ENCODE measurements at places on chromosomes 5 and 9.

DNA sequence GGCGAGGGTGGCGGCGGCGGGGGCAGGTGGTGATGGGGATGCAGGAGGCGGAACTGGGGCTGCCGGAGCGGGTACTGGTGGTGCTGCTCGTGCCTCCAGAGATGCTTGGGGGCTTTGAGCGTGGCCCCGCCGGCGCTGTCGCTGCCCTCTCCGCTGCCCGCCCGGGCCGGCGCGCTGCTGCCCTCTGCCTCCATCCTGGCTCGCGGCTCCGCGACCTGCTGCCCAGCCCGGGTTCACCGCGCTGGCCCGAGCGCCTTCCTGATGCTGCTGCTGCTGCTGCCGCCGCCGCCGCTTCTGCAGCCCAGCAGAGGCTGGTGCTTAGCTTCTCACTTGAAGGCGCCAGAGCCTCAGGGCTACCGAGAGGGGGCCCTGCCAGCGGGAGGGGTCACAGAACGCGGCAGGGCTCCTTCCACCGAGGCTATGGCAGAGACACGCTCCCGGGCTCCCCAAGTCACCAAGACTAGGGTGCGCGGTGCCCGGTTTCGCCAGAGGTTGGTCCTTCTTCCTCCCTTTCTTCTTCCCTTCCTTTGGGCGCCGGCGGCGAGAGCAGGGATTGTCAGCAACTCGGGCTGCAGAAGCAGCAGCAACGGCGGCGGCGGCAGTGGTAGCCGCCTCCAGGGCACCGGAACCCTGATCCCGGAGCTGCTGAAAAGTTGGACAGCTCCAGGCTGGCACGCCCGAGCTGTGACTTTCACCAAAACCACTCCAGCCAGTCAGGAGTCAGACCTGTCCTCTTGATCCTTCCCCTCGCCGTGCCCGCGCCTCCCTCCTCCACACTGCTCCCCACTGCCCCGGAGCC lies at the start of gene PDE4D:
Gene PDE4D (minus strand): TSS at position 298 of the 799 bp plus-strand sequence.
- peak; percentile 70 for DNase-seq

- DNase-seq = no peak
Observed at GRCh38 chr5:149694007-149694406, 36.1 kb upstream of the PPARGC1B start.

DNA sequence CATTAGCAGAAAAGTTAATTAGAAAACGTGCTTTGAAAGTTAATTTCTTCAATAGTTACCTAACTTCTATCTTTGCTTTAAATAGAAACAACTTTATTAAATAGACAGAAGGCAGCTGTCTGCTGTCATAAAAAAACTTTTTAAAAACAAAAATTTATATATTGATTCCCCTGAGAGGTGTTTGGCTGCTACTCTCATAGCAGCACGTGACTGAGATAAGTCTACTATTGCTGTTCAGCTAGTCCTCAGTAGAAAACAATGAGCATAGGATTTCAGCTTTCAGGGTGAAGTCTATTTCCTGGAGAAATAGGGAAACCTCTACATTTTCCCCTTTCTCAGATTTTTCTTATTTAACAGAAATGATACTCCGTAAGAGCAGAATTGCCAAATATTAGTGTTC lies 135.0 kb upstream of the FBN2 start:
- no peak for DNase-seq

DNA sequence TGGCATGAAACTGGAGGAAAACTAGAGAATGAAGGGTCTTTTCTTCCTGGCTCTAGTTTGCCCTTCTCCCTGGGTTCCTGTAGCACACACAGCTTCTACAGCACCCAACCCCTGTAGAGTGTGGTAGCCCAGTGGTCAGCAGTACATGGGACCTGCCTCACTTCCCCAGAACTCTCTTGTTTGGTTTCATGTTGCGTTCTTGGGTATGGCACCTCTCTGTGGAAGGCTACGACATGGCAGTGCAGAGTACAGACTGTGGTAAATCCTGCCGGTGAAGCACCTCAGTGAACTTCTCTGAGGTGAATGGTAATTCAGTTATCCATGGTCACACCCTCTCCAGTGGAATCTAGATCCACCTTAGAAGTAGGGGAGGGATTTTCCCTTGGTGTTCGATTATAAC lies 105.5 kb downstream of the TLR4 start:
- DNase-seq = no peak

Measured in LHCN-M2 (cell line).